ENCODE measurements at places on chromosomes 7 and 10.

DNA sequence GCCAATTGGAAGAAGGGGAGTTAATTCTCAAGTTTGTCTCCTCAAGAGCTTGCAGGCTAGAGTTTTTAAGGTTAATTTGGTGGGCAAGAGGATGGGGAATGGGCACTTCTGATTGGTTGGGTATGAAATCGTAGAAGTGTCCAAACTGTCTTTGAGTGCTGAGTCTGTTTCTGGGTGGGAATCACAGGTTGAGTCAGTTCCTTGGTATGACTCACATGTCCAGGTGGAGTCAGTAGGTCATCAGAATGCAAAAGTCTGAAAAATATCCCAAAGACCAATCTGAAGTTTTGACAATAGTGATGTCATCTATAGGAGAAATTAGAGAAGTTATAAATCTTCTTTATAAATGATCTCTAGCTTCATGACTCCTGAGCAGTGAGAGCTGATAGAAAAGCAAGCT lies 1252.2 kb downstream of the REEP3 start:
- no peak for DNase-seq

DNA sequence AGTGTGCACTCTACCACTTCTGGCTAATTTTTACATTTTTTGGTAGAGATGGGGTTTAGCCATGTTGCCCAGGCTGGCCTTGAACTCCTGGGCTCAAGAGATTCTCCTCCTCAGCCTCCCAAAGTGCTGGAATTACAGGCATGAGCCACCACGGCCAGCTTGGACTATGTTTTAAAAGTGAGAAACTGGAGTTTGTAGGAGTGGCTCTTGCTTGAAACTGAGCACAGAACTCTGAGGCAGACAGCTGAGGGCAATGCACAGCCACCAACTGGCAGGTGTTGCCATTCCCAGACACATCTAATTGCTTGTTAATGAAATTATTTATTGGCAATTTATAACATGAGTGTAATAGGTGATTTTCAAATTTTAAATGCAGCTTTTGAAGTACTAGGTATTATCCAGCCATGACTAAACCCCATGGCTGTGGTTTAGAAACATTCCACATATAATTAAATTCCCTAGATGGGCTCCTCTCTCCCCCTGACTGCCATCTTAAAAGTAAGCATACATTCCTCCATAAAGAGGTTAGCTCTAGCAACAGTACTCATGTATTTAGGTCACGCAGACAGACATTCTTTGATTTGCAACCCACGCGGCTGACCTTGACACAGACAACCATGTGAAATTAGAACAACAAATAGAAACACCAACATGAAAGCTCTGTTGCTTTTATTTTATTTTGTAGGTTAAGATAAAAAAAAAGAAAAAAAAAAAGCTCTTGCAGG lies 19.8 kb downstream of the PANK1 start:
- no peak for DNase-seq

DNA sequence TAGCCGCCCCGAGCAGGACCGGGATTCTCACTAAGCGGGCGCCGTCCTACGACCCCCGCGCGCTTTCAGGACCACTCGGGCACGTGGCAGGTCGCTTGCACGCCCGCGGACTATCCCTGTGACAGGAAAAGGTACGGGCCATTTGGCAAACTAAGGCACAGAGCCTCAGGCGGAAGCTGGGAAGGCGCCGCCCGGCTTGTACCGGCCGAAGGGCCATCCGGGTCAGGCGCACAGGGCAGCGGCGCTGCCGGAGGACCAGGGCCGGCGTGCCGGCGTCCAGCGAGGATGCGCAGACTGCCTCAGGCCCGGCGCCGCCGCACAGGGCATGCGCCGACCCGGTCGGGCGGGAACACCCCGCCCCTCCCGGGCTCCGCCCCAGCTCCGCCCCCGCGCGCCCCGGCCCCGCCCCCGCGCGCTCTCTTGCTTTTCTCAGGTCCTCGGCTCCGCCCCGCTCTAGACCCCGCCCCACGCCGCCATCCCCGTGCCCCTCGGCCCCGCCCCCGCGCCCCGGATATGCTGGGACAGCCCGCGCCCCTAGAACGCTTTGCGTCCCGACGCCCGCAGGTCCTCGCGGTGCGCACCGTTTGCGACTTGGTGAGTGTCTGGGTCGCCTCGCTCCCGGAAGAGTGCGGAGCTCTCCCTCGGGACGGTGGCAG lies at the start of gene MGMT:
Gene MGMT, plus strand, starts transcription at position 539 of the 656 bp plus-strand sequence.
- peak; percentile 98 for DNase-seq

DNA sequence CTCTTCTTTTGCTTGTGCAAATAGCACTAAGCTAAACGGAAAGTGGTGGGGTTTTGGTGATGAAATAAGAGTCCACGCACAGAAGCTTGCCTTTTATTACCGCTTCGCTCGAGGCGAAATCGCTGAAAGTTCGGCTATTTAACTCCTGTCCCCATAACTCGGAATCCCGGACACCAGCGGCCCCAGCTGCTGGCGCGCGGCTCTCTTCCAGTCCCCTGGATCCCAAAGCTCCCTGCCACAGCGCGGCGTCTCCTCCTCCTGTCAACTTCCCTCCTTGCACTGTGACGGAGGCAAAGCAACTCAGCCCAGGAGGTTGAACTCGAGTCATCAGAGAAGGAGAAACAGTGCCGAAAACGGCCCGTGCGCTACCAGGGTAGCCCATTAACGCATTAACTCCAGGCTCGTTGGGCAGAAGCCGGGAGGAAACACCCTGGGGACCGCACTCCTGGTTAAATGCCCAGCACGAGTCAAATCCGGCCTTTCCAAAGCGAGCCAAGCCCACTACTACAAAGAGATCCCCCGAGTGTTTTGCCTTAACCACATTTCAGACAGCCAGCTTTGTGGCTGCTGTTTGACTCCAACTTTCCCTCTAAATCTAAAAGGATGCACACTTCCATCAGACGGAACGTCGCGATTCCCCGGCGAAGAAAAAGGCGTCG lies 1.3 kb downstream of the SEMA3D start:
- DNase-seq = no peak

DNA sequence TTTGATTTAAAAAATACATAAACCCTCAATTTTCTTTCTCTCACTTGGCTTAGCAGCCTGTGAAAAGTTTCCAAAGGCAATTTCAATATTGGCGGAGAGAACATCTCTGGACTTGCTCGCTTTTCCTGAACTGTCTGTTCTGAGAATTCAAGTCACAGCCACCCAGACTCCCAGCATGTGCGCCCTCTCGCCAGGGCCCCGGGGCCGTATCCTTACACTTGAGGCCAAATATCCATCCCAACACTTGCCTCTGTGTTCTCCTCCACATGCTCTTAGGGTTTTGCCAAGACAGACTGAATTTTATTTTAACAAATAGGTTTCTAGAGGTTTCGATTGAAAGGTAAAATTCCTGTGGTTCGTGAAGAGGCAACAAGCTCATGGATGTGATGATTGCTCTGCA lies 111.5 kb upstream of the GPR26 start:
- DNase-seq = no peak

DNA sequence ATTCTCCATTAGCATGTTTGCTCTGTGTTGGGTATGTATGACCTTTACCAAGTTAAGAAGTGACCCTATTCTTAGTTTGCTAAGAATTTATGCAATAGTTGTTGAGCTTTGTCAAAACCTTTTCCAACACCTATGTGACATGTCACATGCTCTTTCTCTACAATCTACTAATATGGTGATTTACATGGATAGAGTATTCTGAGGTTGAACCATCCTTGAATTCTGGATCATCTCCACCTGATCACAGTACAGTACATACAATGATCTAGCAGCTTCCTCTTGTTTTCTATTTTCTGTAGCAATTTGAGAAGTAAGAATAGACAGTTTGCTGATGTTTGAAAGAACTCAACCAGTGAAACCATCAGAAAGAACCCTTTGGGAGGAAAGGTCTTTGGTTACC lies 101.2 kb upstream of the PDGFA start:
- no peak for DNase-seq

DNA sequence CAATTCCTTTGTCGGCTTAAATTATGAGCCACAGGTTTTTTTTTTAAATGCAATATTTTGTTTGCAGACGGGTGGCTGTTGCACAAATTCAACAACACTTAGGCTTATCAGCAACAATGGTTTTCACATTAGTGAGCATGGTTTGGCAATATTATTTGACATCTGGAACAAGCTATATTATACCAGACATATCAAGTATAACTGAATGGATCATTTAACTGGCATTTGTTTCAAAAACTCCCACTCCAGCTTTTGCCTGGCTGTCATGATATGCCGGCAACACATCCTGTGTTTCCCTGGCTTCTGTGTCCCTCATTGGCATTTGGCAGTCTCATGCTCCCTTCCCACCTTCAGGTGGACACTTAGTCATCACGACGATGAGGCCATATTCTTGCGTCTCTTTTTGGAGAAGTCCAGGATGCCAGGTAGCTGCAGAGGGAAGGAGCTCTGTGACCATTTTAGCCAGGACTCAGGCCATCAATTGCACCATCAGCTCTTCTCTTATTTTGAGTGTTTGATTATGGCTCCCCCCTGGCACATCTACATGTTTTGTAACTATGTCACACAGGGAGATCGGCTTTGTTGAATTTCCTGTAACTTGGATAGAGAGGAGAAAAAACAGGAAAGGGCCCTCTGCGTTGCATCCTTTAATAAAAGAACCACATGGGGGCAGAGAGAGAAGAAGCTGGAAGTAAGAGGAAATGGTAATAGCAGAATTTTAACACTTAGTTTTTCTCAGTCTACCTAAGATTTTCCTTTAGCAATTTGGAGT lies 413.9 kb downstream of the LRMDA start:
- no peak for DNase-seq

Data from CD4-positive, alpha-beta T cell (primary cell).